ENCODE measurements at places on chromosomes 16 and 17.

- no peak for DNase-seq
Measured at GRCh38 chr16:88747588-88748301, 37.3 kb downstream of the PIEZO1 start.

DNA sequence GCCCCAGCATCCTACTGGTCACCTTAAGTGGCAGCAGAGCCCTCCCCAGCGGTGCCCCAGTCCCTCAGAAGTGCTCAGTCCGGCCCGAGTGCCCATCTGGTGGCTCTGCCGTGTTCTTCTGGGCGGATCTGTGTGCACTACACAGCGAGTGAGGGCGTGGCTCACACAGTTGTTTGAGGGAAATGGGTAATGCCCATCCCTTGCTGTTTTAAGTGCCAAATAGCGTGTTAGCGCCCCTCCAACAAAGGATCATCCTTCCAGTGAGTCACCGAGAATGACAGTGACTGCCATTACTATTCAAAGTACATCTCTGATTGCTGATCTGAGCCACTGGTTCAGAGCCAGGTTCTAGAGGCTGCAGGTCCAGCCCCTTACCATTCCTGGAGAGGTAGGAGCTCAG is 152.0 kb downstream of the LGALS9B start:
- no peak for DNase-seq

GRCh38 chr16:23909792-23910418 is 74.1 kb downstream of the PRKCB start:
- no peak for DNase-seq

DNA sequence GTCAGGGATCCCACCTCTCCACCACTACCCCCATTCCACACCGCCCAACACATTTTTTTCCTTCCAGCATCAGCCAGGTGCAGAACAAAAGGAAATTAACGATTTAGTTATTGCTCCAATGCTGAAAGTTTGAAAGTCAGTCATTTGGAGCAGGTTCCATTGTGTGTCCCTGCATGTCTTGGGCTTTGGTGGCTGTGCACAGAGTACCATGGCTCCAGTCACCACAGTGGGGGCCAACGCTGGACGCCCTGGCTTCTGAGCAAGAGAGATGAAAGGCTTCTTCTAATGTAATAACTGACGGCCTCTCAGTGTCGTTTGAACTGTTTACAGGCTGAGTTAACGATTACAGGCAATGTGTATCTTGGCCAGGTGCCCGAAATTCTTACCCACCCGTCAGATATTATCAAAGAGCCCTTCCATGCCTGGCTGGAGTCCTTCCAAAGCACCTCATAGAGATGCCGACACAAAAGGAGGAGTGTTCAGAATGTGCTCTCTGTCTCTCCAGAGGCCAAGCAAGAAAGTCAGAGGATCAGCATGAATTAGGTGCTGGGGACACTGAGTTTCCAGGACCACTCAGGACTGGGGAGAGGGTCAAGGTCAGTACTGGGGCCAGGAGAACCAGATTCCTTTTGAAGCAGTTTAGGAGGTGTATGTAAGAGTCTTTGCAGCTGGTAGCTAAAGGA is 25.9 kb downstream of the RNF43 start:
- no peak for DNase-seq

GRCh38 chr16:3503523-3503922 is 2.7 kb downstream of the CLUAP1 start:
- DNase-seq, result no peak

DNA sequence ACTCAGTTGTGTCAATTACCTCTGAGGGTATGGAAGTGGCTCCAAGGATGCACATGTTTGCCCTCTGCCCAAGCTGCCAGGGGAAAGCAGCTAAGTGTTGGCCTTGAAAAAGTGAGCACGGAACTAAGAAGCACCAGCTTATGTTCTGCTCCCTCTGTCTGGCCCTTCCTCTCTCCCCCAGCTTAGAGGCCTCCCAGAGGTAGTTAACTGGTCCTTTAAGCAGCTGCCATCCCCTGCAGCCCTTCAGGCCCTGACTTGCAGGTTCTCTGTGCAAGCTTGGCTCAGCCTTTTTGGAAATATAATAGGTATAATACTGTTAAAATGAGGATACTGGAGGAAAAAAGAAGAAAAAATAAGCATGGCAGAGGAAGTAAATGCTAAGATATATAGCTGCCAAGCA is 7.0 kb upstream of the UBE2Z start:
- no peak for DNase-seq

DNA sequence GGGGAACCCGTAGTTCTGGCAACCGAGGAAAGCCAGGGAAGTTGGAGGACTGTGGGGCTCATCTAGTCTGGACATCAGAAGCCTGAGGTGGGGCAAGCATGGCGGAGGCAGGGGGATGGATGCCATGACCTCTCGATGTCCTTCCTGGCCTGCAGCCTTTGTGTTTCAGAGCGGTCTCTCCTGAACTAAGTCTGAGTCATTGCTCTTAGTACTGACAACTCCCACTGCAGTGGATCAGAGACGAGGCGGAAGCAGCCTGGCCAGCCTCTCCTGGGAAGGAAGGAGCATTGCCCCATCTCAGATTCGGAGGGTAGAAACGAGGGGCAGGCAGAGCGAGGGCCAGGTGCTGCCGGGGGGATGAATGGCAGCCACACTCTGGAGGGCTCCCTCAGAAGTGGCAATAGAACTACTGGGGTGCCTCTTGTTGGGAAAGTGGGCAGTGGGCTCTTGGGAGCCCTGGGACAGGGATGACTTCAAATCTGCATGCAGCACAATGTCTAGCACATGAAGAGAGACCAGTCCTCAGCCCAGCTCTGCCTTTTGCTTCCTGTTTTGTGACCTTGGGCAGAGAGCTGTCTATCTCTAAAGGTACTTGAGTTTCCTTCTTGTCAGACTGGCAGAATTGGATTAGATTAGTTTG is 3.6 kb upstream of the STAC2 start:
- no peak for DNase-seq

DNA sequence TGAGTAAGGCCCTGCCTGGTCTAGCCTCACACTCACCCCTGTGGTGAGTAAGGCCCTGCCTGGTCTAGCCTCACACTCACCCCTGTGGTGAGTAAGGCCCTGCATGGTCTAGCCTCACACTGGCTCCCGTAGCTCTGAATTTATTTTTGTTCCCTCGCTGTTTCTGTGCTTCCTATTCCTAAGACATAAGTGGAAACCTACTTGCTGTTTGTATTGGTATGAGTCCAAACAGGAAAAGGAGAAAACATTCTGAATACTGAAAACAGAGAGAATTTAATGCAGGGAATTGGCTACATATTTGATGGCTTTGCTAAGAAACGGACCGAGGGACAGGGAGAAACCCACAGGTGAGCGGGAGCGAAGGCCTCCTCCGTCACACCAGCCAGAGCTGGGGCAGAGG is 267.8 kb downstream of the FOXL1 start:
- DNase-seq, result no peak

DNA sequence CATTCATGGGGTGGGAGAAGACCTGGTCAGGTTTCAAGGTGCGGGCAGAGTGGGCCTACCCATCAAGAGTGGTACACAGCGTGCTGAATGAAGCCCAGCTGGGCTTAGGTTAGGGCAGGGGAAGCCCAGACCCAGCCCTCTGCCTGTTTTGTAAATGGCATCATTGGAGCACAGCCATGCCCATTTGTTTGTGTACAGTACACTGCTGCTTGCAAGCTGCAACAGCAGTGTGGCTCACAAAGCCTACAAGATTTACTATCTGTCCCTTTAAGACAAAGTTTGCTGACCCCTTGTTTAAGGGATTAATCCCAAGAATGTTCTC is 230.1 kb upstream of the TNRC6C start:
- no peak for DNase-seq

DNA sequence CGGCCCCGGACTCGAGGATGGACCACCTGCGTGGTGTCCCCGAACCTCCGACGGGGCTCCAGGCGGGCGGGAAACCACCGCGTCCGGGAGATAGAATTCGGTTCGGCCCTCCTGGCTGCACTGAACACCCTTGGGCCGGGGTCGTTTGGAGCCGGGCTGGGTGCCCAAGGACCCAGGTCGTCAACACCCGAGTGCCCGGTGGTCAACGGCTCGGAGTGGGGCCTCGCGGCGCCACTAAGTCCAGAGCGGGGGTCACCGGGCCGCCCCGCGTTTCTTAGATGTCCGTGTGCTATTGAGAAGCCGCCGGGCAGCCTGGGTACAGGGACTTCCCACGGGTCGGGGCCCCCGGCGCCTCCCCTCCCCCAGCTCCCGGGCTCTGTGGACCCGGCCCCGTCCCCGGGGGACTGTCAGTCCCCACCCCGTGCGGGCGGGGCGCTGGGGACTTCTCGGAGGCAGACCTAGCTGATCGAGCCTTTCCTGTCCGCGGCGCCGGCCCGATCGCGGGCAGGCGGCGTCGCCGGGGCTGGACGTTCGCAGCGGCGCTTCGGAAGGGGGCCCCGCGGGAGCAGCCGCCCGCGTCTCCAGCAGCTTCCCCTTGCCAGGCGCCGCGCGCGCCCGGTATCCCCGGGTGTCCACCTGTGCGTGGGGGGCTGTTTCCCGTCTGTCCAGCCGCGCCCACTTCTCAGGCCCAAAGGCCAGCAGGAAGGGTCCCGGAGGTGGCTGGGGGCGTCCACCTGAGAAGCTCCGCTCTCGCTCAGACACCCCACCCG is 655 bp upstream of the NPTX1 start:
- DNase-seq, result no peak

All from heart right ventricle (tissue), 16 donors.